ENCODE measurements at places on chromosomes 2 and 18. TPM values are rescaled to one million over a fixed set of nuclear protein-coding genes. Genes with fewer than 3 reads are reported as not detected.

- H3K4me3 ChIP-seq: no peak overlapping the region
- no peak overlapping the region for H3K27ac ChIP-seq
- H3K36me3 ChIP-seq: no peaks in the 10 kb centered on the region
- no peak for DNase-seq
Measured at GRCh38 chr2:39115556-39115955, 5.3 kb downstream of the SOS1 start.

DNA sequence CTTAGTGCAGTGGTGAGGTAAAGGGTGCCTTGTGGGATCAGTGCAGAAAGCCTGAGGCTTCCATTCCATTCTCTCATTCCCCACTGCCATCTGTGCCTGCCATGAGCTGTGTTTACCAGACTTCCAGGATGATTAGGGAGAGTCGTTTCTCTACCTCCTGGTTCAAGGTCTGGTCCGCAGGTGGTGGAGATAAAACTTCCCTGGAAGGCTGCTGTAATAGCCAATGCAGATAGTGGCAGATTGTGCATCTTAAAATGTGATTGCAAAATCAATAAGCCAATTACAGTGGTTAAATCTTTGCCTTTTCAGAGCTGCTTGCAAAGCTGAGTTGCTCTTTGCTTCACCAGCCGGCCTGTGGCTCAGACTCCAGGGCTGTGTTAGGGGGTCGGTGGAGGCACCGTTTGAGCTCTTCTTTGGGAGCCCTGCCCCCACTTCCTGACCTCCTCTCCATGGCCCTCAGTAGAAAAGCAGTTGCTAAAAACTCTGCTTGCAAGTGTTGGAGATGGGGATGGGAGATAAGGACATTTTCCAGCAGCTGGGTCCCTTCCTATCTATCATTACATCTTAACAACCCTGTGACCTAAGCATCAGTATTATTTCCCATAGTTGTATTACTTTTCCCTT is 95.2 kb upstream of the HS6ST1 start:
- H3K4me1 ChIP-seq: no peaks in the 10 kb centered on the region
- H3K36me3 ChIP-seq: no peaks in the 10 kb centered on the region
- H3K4me3 ChIP-seq: no peak overlapping the region
- no peaks in the 10 kb centered on the region for H3K27me3 ChIP-seq
- H3K27ac ChIP-seq: no peak overlapping the region

DNA sequence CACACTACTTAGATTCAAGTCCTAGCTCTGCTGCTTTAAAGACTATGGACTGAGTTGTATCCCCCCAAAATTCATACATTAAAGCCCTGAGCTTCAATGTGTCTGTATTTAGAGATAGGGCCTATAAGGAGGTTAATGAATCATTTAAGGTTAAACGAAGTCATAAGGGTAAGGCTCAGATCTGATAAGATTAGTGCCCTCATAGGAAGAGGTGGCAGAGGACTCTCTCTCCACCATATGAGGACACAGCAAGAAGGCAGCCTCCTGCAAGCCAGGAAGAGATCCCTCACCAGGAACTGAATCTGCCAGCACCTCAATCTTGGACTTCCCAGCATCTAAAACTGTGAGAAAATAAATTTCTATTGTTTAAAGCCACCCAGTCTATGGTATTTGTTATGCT is 3.1 kb upstream of the CYTIP start:
- H3K27me3 ChIP-seq: no peaks in the 10 kb centered on the region
- no peak for DNase-seq
- H3K4me1 ChIP-seq: 0 out of 2 replicates have a peak, but pooled peaks cover 6% of the 10 kb centered on the region
- H3K4me3 ChIP-seq: no peak overlapping the region
- H3K27ac ChIP-seq: no peak overlapping the region
- no peaks in the 10 kb centered on the region for H3K36me3 ChIP-seq

DNA sequence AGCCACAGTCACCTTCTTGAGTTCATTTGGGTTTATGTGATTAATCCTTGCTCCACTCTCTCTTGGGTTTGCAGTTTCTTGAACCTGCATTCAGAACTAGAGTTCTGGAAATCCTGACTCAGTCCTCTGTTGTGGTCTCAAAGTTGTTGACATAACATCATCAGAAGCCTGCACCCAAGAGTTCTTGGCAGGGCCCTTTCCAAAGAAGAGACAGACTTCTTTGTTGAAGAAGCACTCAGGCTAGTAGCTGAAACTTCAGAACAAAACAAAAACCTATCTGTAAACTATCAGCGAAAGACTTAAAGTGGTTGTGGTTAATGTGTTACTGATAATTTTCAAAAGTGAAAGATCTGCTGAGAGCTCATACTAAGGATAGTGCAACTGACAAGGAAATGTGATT is 120.8 kb downstream of the FAM168B start:
- H3K4me1 ChIP-seq: peaks cover 7% of the 10 kb centered on the region
- H3K27ac ChIP-seq: no peak overlapping the region
- DNase-seq: no peak
- no peak overlapping the region for H3K4me3 ChIP-seq
- H3K27me3 ChIP-seq: no peaks in the 10 kb centered on the region

DNA sequence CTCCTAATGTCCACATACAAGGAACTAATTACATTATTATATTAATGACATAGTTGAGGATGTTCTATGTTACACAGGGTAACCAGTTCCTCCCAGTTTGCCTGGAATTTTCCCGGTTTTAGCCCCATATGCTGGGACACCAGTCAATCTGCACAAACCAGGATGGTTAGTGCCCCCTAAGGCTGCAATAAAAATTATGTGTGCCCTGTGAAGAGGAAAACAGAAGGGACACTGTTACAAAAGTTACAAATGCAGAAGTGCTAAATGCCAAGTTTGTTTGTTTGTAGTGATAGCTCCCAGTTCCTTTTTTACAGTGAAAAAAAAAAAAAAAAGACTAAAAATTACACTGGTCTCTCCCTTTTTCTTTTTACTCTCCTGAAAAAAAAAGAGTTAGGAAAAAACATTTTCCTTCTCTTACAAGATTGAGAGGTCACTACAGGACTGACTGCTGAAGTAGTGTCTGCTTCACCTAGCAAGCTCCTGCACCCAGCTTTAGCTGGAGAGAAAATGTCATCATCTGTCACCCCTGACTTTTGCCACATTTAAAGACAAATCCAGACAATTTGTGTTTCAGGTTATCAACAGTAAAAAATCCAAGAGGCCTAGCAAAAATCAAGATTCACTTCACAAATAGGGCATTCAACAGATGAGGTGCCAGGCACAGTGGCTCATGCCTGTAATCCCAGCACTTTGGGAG is 3.2 kb downstream of the ANKRD44 start:
- H3K27ac ChIP-seq: no peak overlapping the region
- no peak overlapping the region for H3K4me3 ChIP-seq
- H3K4me1 ChIP-seq: peaks cover 8% of the 10 kb centered on the region

DNA sequence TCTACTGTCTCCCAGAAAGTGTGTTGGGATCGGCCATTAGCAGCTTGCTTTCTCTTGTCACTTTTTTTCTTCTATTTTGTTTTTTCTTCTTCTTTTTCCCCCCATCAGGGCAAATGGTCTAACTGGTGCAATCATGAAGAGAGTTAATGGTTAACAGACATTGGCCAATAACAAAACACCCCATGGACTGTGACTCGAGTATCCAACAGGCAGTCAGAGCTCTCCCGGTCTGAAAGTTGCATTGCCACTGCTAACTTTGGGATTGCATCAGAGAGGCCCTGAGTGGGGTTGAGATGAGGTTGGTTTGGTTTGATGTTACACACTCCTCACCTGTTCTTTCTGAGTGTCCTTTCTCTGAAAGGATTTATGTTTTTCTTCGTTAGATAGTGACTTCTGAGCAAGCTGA is 12.9 kb upstream of the SNORC start:
- peak overlapping the region; percentile 87 for H3K27ac ChIP-seq
- peaks cover 18% of the 10 kb centered on the region for H3K4me1 ChIP-seq
- no peak overlapping the region for H3K4me3 ChIP-seq
- DNase-seq: peak; percentile 79
- no peaks in the 10 kb centered on the region for H3K36me3 ChIP-seq
- no peaks in the 10 kb centered on the region for H3K27me3 ChIP-seq

- no peak overlapping the region for H3K4me3 ChIP-seq
- H3K36me3 ChIP-seq: no peaks in the 10 kb centered on the region
- DNase-seq: no peak
- no peak overlapping the region for H3K27ac ChIP-seq
Measured at GRCh38 chr2:217353591-217353990, 493.7 kb upstream of the TNP1 start.

DNA sequence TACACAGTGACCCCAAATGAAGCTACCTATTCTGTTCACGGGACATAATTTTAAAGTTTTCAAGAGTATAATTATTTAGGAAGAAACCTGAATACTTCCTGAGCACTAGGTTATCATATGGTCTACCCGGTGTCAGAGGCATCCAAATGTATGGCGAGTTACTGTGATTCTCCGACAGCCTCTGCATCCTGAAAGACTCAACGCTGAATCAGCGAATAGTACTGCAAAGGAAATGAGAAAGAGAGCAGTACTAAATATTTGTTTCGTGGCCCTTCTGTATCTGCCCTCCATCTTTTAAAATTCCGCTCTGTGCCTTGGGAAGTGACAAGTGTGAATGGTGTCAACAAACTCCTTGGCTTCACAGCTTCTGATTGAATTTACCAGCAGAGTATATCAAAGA is 358.0 kb upstream of the ZEB2 start:
- H3K36me3 ChIP-seq: no peaks in the 10 kb centered on the region
- no peak for DNase-seq
- no peak overlapping the region for H3K4me3 ChIP-seq
- H3K27ac ChIP-seq: no peak overlapping the region
- no peaks in the 10 kb centered on the region for H3K27me3 ChIP-seq
- H3K4me1 ChIP-seq: no peaks in the 10 kb centered on the region

FLACC1 gene
- 0.91 TPM for total RNA-seq

Data from Caco-2 (cell line).